ENCODE measurements at places on chromosomes 6 and 20. TPM values are rescaled to one million over a fixed set of nuclear protein-coding genes. Genes with fewer than 3 reads are reported as not detected.

Gene CITED2
- 266 TPM for total RNA-seq

Gene KIF6
- total RNA-seq = under 0.01 TPM

Gene VGLL2
- total RNA-seq = not detected

Gene SLC17A9
- total RNA-seq = 1.4 TPM

Gene RSPH9
- under 0.01 TPM for total RNA-seq

Gene ABCC10
- 7.0 TPM for total RNA-seq

Gene MTCH1
- total RNA-seq = 263 TPM

Gene BMP2
- 0.18 TPM for total RNA-seq

Data from IMR-90 (cell line).